ENCODE measurements at places on chromosomes 5 and 9.

- DNase-seq = no peak
Observed at GRCh38 chr5:114948363-114948762, 221.3 kb downstream of the TRIM36 start.

- DNase-seq = peak; percentile 5
Observed at GRCh38 chr9:129284607-129285291, 106.7 kb upstream of the IER5L start.

GRCh38 chr9:18707489-18708205, 233.7 kb downstream of the ADAMTSL1 start:
- no peak for DNase-seq

DNA sequence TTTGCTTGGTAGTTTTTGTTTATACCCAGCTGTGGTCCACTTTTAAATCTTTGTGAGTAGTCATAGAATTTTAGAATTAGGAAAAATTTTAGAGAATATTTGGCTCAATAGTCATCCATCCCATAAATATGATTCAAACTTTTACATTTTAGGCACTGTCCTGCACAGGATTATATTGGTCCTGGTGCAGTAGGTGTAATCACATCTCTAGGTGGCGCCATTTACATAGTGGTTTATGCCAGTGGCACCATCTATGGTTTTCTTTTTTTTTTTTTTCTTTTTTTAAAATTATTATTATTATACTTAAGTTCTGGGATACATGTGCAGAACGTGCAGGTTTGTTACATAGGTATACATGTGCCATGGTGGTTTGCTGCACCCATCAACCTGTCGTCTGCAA, 260.7 kb upstream of the KCNN2 start:
- DNase-seq = no peak

DNA sequence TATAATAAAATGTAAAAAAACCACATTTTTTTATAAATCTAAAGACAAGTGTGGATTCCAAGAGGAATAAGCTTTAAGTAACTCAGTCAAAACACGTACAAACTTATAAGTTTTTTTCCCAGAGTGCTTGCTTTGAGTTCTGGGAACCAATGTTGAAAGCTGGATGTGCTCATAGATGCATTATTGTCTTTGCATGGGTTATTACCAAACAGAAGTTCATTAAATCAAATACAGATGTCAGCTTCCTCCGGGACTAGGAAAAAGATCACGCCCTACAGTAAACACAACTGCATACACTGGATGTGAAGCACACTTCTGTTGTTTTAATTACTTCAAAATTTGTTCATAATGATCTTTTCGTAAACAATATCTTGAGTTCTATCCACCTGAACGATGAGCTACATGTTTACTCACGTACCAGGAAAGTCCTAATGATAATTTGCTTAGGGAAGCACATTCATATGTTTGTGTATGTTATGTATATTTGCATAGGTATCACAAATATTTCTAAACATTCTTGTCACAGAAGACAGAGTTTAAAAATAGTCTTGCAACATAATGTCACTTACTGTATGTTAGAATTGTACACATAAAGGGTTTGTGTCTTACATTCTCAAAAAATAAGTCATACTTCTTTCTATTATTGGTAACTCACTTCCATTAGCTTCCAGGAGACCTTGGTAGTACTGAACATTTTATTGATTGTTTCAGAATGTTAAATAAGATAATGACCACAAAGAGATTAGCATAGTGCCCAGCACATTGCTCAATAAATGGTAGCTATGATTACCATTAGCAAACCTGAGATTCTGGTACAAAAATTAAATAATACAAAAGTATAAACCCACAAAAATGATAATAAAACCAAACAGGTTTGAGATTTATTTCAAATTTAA, 427.4 kb downstream of the CETN3 start:
- no peak for DNase-seq

DNA sequence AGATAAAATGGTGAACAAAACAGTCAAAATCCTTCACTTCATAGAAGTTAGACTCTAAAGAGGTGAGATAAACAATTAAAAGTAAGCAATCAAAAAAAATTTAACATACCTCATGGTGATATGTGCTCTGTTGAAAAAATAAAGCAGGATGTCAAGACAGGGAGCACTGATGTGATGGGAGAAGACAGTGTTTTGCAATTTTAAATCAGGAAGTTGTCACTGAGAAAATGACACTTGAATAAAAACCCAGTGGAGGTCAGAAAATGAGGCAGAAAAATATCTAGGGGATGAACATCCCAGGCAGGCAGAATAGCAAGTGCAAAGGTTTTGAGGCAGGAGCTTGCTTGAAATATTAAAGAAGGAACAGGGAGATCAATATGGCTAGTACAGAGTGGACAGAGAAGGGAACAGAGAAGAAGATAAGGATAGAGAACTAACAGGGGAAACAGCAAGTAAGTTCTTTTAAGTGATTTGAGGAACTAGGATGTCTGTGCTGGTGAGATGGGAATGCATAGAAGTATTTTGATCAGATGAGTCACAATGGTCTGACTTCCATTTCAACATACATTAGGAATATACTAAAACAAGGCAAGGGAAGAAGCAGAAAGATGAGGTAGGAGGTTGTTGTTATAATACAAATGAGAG, 130.4 kb downstream of the CHSY3 start:
- no peak for DNase-seq

DNA sequence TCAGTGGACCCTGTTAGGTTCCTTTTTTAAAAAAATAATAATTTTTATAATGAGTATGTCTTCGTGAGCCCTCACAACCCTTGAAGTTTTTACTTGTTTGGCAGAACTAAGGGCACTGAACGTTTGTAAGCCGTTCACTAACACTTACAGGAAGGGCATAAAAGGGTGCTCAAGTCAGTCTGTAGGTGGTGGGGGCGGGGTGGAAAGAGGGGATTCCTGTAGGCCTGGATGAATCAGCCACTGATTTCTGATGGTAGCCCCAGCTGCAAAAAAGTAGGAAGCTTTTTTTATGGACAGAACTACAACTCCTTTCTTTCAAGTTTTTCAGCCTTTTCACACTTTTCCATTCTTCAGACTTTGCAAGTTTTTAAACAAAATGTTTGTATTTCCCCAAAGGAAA, 35.8 kb downstream of the PIK3R1 start:
- peak; percentile 56 for DNase-seq

GRCh38 chr5:143182901-143183820, 220.3 kb downstream of the NR3C1 start:
- no peak for DNase-seq

DNA sequence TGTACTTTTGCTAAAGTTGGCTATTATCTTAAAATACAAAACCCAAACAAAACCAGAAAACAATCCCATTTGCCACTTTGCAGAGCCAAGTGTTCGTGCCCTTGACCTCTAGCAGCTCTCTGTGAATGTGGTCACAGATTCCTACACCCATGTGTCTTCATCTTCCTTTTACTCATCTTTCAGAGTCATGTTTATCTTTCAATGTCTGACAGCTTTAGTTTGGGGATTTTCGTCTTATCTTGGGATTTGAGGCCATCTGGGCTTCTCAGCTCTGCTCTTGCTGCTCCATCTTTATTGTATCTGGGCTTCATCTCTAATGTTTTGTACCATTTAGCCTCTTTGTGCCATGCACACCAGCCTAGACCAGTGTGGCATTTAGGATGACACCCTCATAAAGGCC, 81.0 kb downstream of the DAPK1 start:
- no peak for DNase-seq

DNA sequence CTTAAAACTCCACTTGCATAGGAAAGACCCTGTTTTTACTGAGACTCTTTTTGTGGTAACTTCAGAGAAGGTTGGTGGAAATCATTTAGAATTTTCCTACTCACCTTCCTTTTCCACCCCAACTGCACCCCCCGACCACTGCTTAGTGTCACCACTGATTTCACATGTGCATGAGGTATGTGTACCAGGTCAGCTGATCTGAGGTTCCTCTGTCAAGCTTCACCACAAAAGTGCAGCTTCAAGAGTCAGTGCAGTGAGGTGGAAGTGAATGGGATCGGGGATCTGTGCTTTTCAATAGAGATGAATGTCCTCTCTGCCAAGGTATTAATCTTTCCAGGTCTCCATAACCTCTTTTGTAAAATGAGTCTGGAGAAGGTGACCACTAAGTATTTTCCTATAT, 260.5 kb upstream of the WWC1 start:
- no peak for DNase-seq

DNA sequence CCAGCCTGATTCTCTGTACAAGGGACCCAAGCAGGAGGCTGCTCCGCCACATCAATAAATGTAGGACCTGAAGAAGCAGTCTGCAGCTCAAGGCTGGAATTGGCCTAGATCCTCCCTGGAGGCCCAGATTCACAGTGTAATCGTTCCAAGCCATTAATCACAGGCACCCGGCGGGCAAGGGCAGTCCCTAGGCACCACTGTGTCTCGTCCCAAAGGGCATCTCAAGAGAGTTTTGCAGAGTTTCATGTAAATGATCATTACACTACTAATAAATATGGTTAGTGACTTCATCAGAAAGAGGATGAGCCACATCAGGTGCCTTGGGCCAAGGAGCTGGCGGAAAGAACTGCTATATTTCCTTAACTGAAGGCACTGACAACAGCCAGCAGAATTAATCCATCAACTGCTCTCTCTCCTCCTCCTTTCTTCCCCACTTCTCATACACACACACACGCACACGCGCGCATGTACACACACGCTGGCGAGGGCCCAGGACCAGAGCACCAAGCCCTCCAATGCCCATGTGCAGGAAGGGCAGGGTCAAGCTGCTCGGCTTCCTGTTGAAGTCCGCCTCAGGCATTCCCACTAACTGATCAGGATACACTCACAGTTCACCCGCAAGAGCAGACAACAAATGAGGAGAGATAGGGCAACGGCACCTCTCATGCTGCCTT, 33.9 kb downstream of the GNAQ start:
- no peak for DNase-seq

DNA sequence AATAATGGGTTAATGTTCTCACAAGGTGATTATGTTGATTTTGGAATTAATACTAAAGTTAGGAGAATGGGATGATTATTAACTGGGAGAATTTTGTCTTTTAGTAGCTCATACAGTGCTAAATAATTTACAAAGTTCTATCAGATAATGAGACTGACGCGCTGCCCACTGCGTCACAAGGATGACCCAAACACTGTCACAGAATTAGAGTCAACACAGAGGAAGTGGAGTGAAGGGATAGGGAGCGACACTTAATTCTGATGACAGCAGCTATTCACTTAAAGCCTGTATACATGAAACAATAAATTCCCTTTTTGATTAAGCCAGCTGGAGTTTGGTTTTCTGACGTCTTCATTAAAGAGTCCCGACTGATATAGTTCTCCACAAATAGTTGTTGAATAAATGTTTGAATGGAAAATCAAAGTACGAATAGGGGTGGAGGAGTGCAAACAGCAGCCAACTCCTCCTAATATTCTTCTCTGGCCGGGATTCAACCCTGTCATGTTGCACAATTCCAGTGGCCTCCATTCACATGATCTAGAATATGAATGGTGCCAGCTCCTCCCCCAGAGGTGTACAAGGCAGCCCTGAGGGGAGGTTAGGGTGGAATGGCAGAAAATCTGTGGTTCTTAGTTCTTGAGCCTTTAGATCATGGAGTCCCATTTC, 140.3 kb downstream of the PCSK1 start:
- DNase-seq = no peak

GRCh38 chr9:83744206-83744605, 36.4 kb upstream of the UBQLN1 start:
- no peak for DNase-seq
